ENCODE measurements at places on chromosomes 2 and 18. TPM values are rescaled to one million over a fixed set of nuclear protein-coding genes. Genes with fewer than 3 reads are reported as not detected.

- no peak overlapping the region for H3K27ac ChIP-seq
- H3K4me3 ChIP-seq, result no peak overlapping the region
- H3K4me1 ChIP-seq, result peaks cover 69% of the 10 kb centered on the region
These were observed 7.3 kb upstream of the CXCR4 start for GRCh38 chr2:136125236-136125635.

DNA sequence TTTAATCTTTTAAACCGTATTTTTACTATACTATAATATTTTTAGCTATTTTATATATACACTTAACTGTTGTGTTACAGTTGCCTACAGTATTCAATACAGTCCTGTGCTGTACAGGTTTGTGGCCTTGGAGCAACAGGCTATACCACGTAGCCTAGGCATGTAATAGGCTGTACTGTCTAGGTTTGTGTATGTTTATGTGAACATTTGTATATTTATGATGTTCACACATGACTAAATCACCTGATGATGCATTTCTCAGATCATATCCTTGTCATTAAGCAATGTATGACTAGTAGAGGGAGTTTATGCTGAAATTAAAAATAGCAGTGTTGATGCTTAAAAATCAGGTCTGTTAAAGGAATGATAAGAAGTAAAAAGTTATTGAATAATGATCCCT lies 92.3 kb upstream of the RANBP2 start:
- peaks cover 32% of the 10 kb centered on the region for H3K36me3 ChIP-seq
- H3K4me1 ChIP-seq, result peaks cover 76% of the 10 kb centered on the region
- H3K4me3 ChIP-seq, result no peak overlapping the region
- no peak overlapping the region for H3K27ac ChIP-seq
- H3K27me3 ChIP-seq, result no peaks in the 10 kb centered on the region

GRCh38 chr2:233469261-233470010 lies 97.1 kb downstream of the USP40 start:
- H3K27me3 ChIP-seq, result no peaks in the 10 kb centered on the region
- H3K4me1 ChIP-seq, result no peaks in the 10 kb centered on the region
- H3K36me3 ChIP-seq, result peaks cover 12% of the 10 kb centered on the region
- no peak overlapping the region for H3K4me3 ChIP-seq

SCN2A gene
- not detected for total RNA-seq

CD8B2 gene
- 0.54 TPM for total RNA-seq

DNA sequence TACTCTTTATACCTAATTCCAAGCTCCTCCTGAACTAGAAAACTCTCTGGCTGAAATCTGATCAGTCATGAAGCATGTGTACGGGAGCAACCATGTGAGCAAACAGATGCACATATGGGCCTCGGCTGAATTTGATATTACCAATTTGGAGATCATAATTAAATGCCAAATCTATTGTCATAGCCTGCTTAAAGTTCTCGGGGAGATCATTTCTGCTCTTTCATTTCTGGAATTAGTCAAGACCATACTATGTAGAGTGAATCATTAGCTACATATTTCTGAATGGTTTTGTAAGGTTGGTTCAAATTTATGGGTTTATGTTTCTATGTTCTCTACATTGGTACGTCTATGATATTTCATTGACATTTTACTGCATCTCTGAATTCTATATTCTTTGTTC lies 205.5 kb downstream of the UBE2E3 start:
- H3K27ac ChIP-seq, result no peak overlapping the region
- DNase-seq, result no peak
- H3K4me3 ChIP-seq, result no peak overlapping the region
- no peaks in the 10 kb centered on the region for H3K27me3 ChIP-seq
- peaks cover 6% of the 10 kb centered on the region for H3K36me3 ChIP-seq

ANTXR1 gene
- total RNA-seq, result not detected

- H3K36me3 ChIP-seq, result no peaks in the 10 kb centered on the region
- no peak overlapping the region for H3K27ac ChIP-seq
These were observed 39.7 kb downstream of the RFX8 start for GRCh38 chr2:101435001-101435862.

GRCh38 chr2:169136885-169137534 lies 67.6 kb downstream of the DHRS9 start:
- no peaks in the 10 kb centered on the region for H3K4me1 ChIP-seq
- no peak for DNase-seq
- no peak overlapping the region for H3K27ac ChIP-seq
- peaks cover 5% of the 10 kb centered on the region for H3K27me3 ChIP-seq

DNAJC5G gene
- total RNA-seq, result not detected

DNA sequence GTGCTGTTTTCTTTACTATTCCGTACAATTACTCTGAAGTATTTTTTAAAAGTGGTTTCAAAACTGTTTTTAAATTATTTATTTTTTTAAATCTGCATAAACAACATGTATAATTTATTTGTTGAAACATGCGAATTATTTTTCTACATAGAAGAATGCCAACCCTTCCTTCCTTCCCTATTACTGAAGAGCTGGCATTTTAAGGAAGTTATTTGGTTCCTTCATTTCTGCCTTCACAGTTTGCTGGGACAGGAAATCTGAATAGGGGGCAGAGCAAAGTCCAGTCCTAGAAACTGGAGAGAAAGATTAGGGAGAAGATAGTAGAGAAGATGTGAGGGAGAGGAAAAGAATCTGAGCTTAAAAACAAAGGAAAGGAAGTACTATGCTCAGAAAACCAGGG lies 146.7 kb upstream of the ACVR2A start:
- no peak overlapping the region for H3K4me3 ChIP-seq
- DNase-seq, result no peak
- H3K36me3 ChIP-seq, result no peaks in the 10 kb centered on the region
- no peaks in the 10 kb centered on the region for H3K4me1 ChIP-seq
- H3K27ac ChIP-seq, result no peak overlapping the region
- H3K27me3 ChIP-seq, result no peaks in the 10 kb centered on the region

HOXD13 gene
- not detected for total RNA-seq

GKN2 gene
- total RNA-seq, result not detected

DNA sequence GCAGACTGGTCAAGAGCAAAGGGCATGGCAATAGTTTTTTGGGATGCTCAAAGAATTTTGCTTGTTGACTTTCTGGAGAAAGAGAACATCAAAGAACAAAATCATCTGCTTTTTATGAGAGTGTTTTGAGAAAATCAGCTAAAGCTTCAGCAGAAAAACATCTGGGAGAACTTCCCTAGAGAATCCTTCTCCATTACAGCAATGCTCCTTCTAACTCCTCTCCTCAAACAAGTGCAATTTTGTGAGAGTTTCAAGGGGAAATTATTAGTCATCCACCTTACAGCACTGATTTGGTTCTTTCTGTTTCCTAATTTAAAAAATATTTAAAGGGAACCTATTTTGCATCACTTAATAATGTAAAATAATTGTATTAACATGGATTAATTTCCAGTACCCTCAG lies 226.9 kb upstream of the NXPH2 start:
- H3K27ac ChIP-seq, result no peak overlapping the region
- DNase-seq, result no peak
- H3K4me3 ChIP-seq, result no peak overlapping the region
- H3K36me3 ChIP-seq, result no peaks in the 10 kb centered on the region
- H3K4me1 ChIP-seq, result no peaks in the 10 kb centered on the region

GRCh38 chr2:224887141-224887540 lies 155.1 kb downstream of the DOCK10 start:
- no peak for DNase-seq
- peaks cover 73% of the 10 kb centered on the region for H3K4me1 ChIP-seq
- no peak overlapping the region for H3K4me3 ChIP-seq
- peaks cover 76% of the 10 kb centered on the region for H3K36me3 ChIP-seq
- H3K27me3 ChIP-seq, result no peaks in the 10 kb centered on the region
- no peak overlapping the region for H3K27ac ChIP-seq

GRCh38 chr18:75455249-75456198 lies 28.0 kb upstream of the SMIM21 start:
- peaks cover 45% of the 10 kb centered on the region for H3K27me3 ChIP-seq
- no peaks in the 10 kb centered on the region for H3K36me3 ChIP-seq
- H3K27ac ChIP-seq, result no peak overlapping the region
- DNase-seq, result no peak
- H3K4me3 ChIP-seq, result peak overlapping the region; percentile 53

DNA sequence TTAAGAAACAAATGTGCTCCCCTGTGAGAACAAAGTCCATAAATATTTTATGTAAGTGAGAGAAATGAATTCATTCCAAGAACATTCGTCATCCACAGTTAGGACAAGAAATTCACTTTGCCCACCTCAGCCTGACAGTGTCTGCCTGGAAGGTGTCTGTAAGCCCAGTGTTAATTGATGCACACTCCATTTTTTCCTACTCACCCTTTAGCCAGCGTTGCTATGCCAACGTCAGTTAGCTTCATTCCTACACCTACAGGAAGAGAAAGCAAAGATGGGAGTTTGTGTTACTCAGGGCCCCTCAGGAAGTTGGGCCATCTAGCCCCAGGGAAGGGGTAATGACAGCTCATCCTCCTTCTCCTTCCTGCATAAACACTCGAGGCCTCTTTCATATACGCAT lies 131.0 kb downstream of the ALPK2 start:
- no peak overlapping the region for H3K4me3 ChIP-seq
- H3K27me3 ChIP-seq, result peaks cover 27% of the 10 kb centered on the region
- DNase-seq, result no peak
- no peak overlapping the region for H3K27ac ChIP-seq

SERPINB12 gene
- total RNA-seq, result not detected

- DNase-seq, result no peak
- no peak overlapping the region for H3K27ac ChIP-seq
- H3K36me3 ChIP-seq, result no peaks in the 10 kb centered on the region
- no peak overlapping the region for H3K4me3 ChIP-seq
- H3K27me3 ChIP-seq, result no peaks in the 10 kb centered on the region
These were observed 84.9 kb downstream of the BAZ2B start for GRCh38 chr2:159531475-159531874.

DNA sequence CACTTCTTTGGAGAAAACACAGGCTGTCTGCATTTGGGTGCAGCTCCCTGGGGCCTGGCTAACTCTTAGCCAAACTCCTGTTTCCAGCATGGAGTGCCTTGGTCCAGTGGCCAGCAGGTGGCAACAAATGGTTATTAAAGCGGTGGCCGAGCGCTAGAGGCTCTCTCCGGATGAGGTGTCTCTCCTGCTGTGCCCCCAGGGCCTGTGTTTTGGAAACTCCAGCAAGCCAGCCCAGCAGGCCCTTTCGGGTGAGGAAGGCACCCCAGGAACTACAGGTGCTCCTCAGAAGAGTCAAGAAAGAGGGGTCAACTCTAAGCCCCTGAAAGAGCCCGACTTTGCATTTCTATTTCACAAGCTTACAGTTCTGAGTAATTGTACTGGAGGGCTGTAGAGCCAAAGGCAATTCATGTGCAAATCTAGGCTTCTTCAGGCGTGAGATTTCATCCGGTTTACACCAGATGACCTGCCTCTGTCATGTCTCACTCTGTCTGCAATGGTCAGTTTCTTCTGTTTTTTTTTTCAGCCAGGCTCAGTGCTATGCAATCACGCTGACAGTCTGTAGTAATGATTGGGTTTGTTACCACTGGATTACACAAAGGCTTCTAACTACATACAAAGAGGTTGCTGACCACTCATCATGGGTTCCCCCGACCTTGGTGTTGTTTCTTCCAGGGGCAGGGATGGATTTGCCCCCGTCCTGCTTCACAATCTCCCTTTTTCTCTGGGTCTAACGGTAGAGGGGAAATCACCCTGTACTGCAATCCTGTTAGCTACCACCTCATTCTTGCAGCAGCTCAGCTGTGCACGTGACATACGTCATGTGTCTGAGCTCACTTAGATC lies 7.6 kb upstream of the CHRNA1 start:
- no peaks in the 10 kb centered on the region for H3K36me3 ChIP-seq
- peaks cover 19% of the 10 kb centered on the region for H3K4me1 ChIP-seq
- H3K27ac ChIP-seq, result no peak overlapping the region
- DNase-seq, result no peak
- peaks cover 4% of the 10 kb centered on the region for H3K27me3 ChIP-seq

UGT1A10 gene
- not detected for total RNA-seq

DNA sequence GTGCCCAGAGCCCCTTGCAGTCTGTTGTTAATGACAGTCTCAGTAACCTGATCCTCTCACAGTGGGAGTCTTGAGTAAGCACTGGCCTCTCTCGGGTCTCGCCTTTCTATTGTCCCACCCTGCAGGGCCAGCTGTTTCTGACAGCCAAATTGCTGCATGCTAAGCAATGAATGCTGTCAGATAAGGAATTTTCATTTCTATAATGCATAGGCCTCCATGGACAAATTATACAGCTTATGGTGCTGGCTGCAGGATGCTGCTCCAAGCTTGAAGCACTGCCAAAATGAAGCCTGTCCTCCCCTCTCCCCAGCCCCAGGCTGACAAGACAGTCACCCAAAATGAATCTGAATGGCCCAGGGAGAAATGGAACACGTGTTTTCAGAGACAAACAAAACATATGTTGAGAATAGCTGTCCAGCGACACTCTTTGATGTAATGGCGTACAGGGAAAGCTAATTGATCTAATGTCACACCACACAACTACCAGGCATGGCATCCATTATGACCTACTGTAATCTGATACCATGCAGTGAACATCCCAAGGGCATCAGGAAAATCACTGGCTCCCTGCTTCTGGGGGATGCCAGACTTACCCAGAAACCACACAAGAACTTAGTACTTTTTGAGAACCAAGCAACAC lies 36.8 kb downstream of the ACVR1 start:
- H3K27me3 ChIP-seq, result no peaks in the 10 kb centered on the region
- peak overlapping the region; percentile 45 for H3K27ac ChIP-seq
- no peak overlapping the region for H3K4me3 ChIP-seq

DNA sequence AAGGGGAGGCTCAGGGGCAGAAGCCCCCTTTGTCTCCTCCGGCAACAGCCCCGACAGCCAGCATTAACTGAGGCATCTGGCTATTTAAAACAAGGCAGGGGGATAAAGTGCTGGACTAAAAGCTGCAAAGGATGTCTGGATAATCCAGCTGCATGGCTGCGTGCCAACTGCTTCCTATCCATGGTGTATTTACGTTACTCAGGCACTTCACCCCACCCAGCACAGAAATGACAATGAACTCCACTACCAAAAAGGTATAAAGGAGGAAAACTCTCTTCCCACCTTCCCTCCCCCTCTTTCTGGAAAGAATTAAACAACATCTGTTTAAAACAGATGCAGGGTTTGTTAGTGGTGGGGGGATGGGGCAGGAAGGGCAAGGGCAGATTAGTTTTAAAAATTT lies 82.5 kb downstream of the SPRED2 start:
- H3K4me3 ChIP-seq, result no peak overlapping the region
- peaks cover 2% of the 10 kb centered on the region for H3K27me3 ChIP-seq
- H3K4me1 ChIP-seq, result peaks cover 26% of the 10 kb centered on the region
- H3K36me3 ChIP-seq, result peaks cover 7% of the 10 kb centered on the region
- no peak for DNase-seq
- no peak overlapping the region for H3K27ac ChIP-seq

DNA sequence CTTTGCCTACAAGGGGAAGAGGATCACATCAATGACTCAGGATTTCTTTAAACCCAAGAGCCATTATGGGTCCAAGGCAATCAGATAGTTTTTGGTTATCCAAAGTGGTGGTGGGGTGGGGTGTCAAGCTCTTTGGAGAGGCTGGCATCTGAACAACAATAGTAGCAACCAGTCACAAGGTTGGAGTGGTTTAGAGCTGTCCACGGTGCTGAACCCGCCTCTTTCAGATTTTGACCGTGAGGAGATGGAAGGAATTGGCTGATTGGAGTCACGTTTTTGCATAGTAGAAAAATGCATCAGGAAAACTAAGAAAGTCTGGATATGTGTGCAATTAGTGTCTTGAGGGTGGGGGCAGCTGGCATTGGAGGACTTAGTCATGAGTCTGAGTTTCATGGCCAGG lies 159.9 kb downstream of the LOXHD1 start:
- no peaks in the 10 kb centered on the region for H3K36me3 ChIP-seq
- H3K4me1 ChIP-seq, result no peaks in the 10 kb centered on the region
- DNase-seq, result peak; percentile 8
- H3K27ac ChIP-seq, result no peak overlapping the region
- peaks cover 9% of the 10 kb centered on the region for H3K27me3 ChIP-seq

TEX44 gene
- total RNA-seq, result not detected

All from activated T-helper 1 cell treated with anti-CD3 and anti-CD28 coated beads, Interleukin-12 subunit alpha, Interleukin-12 subunit beta, Interleukin-2, Interleukin-4 antibody, amounts not matched to agents 30 ng/mL and 10 ng/mL and 1 ng/mL, durations not matched to agents 14 hours and 24 hours and 36 hours (primary cell).